ENCODE measurements at places on chromosomes 5 and 9. TPM values are rescaled to one million over a fixed set of nuclear protein-coding genes. Genes with fewer than 3 reads are reported as not detected.

Gene ADRB2
- 11.3 TPM for total RNA-seq

Gene SPATA31D1
- not detected for total RNA-seq

Gene ORM2
- not detected for total RNA-seq

Gene GALNT12
- total RNA-seq, result 22.2 TPM

Gene CDH18
- total RNA-seq, result not detected

Gene SH3RF2
- total RNA-seq, result 58.6 TPM

Gene PIP5KL1
- 3.1 TPM for total RNA-seq

Gene PLPP7
- total RNA-seq, result 2.9 TPM

Gene ZNF483
- total RNA-seq, result 0.23 TPM

Gene PDLIM4
- total RNA-seq, result 25.6 TPM

DNA sequence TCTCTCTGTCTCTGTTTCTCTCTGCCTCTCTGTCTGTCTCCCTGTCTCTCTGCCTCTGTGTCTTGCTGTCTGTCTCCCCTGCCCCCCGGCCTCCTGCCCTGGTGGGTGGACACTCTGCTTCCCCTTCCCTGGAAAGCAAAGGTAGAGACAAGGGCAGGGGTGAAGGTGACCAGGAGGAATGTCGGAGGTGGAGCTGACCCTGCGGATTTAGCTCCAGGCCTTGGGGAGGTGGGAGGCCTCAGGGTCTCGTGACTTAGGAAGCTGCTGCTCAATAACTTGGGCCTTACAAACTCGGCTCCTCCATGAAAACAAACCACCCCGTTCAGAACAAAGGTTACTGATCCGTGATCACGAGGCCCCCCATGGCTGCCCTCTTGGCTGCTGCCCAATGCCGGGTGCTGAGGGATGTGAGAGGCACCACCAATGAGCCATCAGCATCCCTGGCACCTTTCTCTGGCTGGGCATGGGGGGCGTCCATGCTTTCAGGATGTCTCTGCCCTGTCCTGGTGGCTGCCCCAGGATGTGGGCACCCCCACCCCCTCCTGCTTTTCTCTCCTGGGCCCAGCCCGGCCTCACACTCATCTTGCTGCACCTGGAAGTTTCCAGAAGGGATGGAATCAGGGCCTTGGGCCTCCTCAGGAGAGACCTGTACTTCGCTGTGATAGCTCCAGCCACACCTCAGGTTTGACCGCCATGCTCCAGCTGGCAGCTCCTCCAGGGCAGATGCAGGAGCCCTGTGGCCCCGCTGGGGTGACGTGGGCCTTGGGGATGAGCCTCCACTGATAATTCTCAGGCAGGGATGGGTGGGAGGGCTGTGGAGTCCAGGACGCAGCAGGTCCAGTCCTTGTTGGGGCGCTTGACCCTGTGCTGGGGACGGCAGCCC is 14.8 kb upstream of the SLC6A19 start:
- no peak overlapping the region for H3K27ac ChIP-seq
- no peak overlapping the region for H3K4me3 ChIP-seq
- H3K36me3 ChIP-seq, result no peaks in the 10 kb centered on the region
- DNase-seq, result no peak

DNA sequence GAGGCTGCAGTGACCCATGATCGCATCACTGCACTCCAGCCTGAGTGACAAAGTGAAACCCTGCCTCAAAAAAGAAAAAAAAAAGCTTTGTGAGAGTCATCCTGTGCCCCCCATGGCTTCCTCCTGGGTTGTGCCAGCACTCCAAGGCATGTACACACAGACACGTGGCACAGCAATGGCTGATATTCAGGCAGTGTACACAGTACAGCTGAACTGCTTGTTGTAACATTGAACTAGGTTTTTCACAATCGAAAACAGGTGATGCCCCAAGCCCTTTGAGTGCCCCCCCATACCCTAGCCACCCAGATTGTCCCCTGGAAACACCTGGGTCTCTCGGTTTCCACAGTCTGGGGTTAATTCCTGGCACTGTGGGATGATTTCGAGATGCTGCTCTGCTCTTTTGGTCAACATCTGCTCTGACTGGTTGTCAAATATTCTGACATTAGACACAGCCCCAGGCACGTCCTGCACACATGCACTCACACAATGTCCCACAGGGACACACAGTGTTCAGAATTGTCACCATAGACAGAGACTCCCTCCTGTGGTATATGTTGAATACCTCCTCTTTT is 9.2 kb downstream of the SPINK4 start:
- no peak for DNase-seq
- peaks cover 6% of the 10 kb centered on the region for H3K36me3 ChIP-seq
- no peak overlapping the region for H3K4me3 ChIP-seq

DNA sequence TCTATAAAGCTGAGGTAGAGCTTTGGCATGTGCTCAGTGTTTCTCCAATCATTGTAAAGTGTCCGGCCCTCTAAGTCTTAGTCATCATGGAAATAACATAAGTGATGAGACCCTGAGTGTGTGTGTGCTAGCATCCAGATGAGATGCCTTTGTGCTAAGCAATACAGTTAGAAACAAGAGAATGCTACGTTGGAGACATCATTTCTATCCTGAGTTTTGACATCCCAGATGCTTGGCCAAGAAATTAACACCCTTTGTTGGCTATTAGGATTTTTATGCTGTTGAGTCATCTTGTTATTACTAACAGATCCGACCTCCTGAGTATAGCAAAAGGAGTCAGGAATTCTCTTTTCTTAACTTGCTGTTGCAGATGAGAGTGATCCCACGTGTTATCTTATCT is 508.0 kb downstream of the GADD45G start:
- no peak for DNase-seq
- H3K4me1 ChIP-seq, result peaks cover 20% of the 10 kb centered on the region
- H3K36me3 ChIP-seq, result no peaks in the 10 kb centered on the region
- no peak overlapping the region for H3K27ac ChIP-seq
- no peaks in the 10 kb centered on the region for H3K27me3 ChIP-seq

DNA sequence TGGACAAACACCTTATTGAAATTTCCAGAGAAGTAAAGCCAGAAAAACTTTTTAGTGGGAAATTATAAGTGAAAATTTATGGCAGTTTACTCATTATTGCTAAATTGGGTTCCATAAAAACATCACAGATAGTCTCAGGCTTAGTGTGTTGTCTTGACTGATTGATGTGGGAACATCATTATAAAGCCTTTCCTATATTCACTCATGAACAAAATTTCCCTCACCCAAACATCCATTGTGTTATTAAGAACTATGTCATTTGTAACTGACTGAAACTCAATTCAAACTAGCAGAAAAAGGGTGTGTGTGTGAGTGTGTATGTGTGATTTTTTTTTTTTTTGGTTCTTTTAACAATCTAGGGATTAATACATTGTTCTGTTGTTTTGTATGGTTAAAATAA is 143.7 kb upstream of the SEMA6A start:
- H3K4me1 ChIP-seq, result no peaks in the 10 kb centered on the region
- no peak for DNase-seq
- no peaks in the 10 kb centered on the region for H3K36me3 ChIP-seq
- no peak overlapping the region for H3K4me3 ChIP-seq
- H3K27me3 ChIP-seq, result no peaks in the 10 kb centered on the region

GRCh38 chr9:134735441-134736175 is 94.0 kb downstream of the COL5A1 start:
- H3K27ac ChIP-seq, result peak overlapping the region; percentile 46
- H3K27me3 ChIP-seq, result no peaks in the 10 kb centered on the region
- no peak for DNase-seq
- H3K36me3 ChIP-seq, result no peaks in the 10 kb centered on the region

DNA sequence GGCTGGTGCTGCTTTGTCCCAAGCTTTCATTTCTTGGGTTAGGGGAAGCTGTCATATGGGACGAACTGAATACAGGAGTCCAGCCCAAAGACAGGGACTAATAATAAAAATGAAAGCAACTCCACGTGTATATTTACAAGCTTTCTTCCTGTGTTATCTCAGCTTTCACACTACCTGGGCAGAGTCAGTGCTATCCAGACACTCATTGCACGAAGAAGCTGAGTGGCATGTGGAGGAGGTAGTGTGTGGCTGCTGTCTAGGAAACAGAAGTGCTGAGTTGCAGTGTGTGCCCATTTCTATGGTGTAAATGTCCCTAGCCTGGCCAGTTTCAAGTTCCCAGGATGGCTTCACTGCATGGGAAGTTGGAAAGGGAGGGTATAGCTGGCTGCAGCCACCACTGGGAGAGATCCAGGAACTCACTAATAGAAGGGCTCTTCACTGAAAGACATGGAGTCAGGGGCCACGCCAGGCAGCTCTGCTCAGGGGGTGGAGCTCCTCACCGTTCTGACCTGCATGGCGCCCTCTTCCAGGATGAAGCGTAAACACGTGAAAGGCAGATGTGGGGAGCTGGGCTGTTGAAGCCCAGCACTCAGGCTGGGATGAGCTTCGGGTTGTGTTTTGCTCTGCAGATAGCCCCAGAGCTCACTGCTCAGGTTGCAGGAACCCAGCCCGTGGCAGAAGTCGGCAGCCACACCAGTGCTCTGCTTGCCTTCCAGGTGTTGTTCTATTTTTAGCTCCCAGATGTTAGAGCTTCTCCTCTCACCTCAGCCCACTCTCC is 116.9 kb downstream of the IRX2 start:
- H3K27ac ChIP-seq, result no peak overlapping the region
- DNase-seq, result no peak
- no peaks in the 10 kb centered on the region for H3K36me3 ChIP-seq
- no peaks in the 10 kb centered on the region for H3K4me1 ChIP-seq
- H3K4me3 ChIP-seq, result no peak overlapping the region

- H3K27ac ChIP-seq, result no peak overlapping the region
- H3K4me1 ChIP-seq, result peaks cover 6% of the 10 kb centered on the region
- no peak for DNase-seq
- H3K4me3 ChIP-seq, result no peak overlapping the region
- no peaks in the 10 kb centered on the region for H3K36me3 ChIP-seq
- H3K27me3 ChIP-seq, result no peaks in the 10 kb centered on the region
Observed at GRCh38 chr5:180214870-180215770, 6.1 kb upstream of the RASGEF1C start.

GRCh38 chr5:132220491-132220890 is 7.2 kb downstream of the P4HA2 start:
- peaks cover 62% of the 10 kb centered on the region for H3K4me1 ChIP-seq
- no peaks in the 10 kb centered on the region for H3K27me3 ChIP-seq
- no peak for DNase-seq

GRCh38 chr9:84667571-84668195 is 1.8 kb upstream of the NTRK2 start:
- H3K4me3 ChIP-seq, result peak overlapping the region; percentile 70
- DNase-seq, result no peak
- H3K27me3 ChIP-seq, result no peaks in the 10 kb centered on the region
- H3K36me3 ChIP-seq, result no peaks in the 10 kb centered on the region

- no peak overlapping the region for H3K27ac ChIP-seq
- DNase-seq, result no peak
- H3K4me3 ChIP-seq, result no peak overlapping the region
- no peaks in the 10 kb centered on the region for H3K36me3 ChIP-seq
- no peaks in the 10 kb centered on the region for H3K4me1 ChIP-seq
- no peaks in the 10 kb centered on the region for H3K27me3 ChIP-seq
Observed at GRCh38 chr5:161707382-161707781, 21.9 kb downstream of the GABRA6 start.

DNA sequence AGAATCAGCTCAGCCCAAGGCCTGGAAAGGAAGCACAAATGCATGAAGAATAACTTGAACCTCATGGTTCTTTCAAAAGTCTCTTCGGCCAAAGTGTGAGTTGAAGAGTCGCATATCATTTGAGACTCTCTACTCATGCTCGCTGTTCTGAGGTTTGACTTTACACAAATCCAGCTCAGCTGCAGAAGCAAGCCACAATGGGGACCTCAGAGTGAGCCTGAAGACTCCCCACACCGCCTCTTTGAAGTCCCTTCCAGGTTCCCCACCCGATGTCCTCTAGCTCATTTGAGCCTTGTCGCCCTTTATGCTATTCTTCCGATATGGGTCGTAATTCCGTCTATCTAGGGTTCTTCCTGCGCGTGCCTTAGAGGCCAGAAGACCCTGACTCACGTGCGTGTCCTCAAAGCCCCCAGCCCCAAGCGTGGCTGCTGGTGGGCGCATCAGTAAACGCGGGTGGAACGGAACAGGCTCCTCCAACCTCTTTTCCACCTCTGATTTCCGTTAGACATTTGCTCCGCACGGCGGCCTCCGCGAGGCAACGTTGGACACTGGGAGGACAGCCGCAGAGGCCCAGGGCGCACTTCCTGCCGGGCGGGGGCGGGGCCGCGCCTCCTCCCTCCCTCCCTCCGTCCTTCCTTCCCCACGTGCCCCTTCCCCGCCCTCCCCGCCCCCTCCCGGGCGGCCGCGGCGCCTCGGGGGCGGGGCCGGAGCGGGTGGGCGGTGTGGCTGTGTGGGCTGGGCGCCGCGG is at the start of gene SNX30:
Gene SNX30 (plus strand): TSS at position 745 of the 748 bp plus-strand sequence. CDS start 242 bp downstream, outside the sequence.
- H3K4me1 ChIP-seq, result peaks cover 24% of the 10 kb centered on the region
- peak within 1 kb of the TSS; percentile 92 for H3K4me3 ChIP-seq
- DNase-seq, result peak; percentile 47
- no peaks in the 10 kb centered on the region for H3K36me3 ChIP-seq
- H3K27me3 ChIP-seq, result no peaks in the 10 kb centered on the region

GRCh38 chr5:179148703-179149170 is 88.6 kb downstream of the ZNF354C start:
- H3K4me3 ChIP-seq, result no peak overlapping the region
- no peaks in the 10 kb centered on the region for H3K27me3 ChIP-seq
- no peak overlapping the region for H3K27ac ChIP-seq

DNA sequence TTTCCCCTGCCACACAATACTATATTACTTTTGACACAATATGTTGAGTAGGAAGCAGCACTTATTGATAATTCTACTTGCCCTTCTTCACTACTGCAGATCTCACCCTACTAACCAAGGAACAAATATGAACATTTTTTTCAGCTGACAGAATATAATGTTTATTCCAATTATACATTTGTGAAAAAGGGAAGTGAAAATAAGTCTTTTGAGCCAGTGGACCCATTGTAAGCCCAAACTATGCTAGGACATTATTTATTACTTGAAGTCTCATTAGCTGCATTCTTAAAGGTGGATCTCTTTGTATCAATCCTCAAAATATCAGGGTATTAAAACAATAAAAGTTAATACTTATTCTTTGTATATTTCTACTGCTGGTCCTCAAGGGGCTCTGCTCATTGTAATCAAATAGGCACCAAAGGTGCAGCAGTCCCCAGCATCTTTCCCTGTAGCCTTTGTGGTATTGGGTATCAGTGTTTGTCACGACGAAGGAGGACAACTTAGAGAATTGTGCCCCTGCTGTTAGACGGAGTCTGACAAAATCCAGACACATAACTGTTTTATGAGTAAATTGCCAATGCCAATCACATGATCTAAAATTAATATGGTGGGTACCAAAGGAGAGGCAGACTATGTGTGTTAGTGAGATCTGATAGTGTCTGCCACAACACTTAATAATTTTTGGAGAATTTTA is 453.5 kb upstream of the CDH9 start:
- no peaks in the 10 kb centered on the region for H3K4me1 ChIP-seq
- DNase-seq, result no peak
- H3K27ac ChIP-seq, result no peak overlapping the region
- no peaks in the 10 kb centered on the region for H3K36me3 ChIP-seq

DNA sequence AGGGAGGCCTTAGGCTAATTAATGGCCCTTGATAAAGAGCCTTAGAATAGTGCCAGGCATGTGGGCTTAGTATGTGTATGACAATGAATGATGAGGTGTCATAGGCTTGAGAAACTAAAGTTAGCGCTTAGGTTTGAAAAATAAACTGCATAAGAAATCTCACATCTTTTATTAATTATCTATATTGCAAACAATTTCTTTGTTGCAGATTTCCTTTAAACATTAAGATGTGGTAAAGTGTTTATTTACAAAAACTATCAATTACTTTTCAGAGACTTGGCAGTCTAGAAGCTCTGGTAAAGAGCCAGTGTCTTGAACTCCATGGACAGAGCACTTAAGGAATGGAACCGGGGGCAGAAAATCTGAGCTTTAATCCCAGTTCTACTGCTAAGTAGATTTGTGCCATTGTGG is 23.1 kb downstream of the MAP1B start:
- H3K27me3 ChIP-seq, result peaks cover 39% of the 10 kb centered on the region
- no peak overlapping the region for H3K27ac ChIP-seq
- H3K4me1 ChIP-seq, result peaks cover 24% of the 10 kb centered on the region
